Activated naive CD4-positive, alpha-beta T cell treated with anti-CD3 and anti-CD28 coated beads, Interleukin-2, amount 10 ng/mL, durations not matched to agents 5 hours and 36 hours (primary cell): ENCODE measurements at places on chromosomes 7 and 10. TPM values are rescaled to one million over a fixed set of nuclear protein-coding genes. Genes with fewer than 3 reads are reported as not detected.

The PAX2 gene
- not detected for total RNA-seq

The CCDC172 gene
- total RNA-seq, result not detected

The IL6 gene
- total RNA-seq, result 7.1 TPM

The TACR2 gene
- total RNA-seq, result not detected

The PIP gene
- total RNA-seq, result not detected

The SLC26A3 gene
- total RNA-seq, result not detected
